ENCODE measurements at places on chromosomes 16 and 17. TPM values are rescaled to one million over a fixed set of nuclear protein-coding genes. Genes with fewer than 3 reads are reported as not detected.

DNA sequence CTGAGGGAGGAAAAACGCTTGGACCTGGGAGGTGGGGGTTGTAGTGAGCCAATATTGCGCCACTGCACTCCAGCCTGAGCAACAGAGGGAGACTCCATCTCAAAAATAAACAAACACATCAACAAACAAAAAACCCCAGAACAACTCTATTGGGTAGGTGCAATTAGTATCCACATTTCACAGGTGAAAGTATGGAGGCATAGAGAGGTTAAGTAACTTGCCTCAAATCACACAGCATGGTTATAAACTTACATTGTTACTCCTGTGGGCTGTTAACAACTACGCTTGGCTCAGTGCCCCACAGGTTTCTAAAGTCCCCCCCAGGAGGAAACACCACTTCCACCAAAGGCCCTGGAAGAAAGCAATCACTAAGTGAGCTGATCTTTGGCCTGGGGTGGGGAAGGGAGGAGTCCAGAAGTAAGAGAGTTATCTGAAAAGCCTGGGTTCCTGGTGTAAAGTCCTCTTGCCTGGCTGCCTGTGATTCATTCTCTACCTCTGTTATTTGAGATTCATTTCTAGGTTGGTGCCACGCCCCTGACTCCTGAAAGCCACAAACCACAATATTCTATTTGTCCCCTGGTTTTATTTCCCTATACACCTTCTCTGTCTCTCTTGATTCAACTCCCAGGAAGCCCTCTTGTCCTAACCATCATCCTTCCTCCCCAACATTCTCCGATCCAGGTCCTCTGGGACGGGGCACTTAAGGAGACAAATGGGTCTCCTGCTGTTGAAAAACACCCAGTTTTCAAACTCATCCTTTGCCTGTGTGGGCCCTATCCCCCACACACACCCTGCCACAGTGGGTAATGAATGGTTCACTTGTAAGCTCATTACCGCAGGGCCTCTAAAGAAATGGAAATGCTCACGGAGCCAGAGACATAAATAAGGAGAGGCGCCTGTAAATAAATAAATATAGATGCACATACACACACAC is 195.4 kb downstream of the XYLT1 start:
- DNase-seq, result no peak

- no peak for DNase-seq
Observed at GRCh38 chr16:19393226-19394111, 24.2 kb upstream of the TMC5 start.

DNA sequence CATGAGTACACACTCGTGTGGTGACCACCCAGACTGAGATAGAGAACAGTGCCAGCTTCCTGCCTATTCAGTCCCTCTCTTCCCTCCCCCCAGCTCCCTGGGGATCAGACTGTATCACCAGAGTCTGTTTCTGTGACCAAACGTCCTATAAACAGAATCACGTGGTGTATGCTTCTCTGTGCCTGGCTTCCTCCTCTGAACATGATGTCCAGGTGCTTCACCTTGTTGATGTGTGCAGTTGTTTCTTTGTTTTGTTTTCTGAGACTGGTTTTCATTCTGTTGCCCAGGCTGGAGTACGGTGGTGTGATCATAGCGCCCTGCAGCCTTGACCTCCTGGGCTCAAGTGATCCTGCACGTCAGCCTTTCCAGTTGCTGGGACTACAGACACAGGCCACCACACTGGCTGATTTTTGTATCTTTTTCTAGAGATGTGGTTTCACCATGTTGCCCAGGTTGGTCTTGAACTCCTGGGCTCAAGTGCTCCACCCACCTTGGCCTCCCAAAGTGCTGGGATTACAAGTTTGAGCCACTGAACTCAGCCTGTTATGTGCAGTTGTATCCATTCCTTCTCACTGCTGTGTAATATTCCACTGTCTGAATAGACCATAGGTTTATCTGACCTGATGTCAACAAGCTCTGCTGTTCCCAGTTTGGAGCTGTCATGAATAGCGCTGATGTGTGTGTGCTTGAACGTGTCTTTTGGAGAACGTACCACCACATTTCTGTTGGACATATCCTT is 28.9 kb upstream of the PRM1 start:
- peak; percentile 94 for DNase-seq

DNA sequence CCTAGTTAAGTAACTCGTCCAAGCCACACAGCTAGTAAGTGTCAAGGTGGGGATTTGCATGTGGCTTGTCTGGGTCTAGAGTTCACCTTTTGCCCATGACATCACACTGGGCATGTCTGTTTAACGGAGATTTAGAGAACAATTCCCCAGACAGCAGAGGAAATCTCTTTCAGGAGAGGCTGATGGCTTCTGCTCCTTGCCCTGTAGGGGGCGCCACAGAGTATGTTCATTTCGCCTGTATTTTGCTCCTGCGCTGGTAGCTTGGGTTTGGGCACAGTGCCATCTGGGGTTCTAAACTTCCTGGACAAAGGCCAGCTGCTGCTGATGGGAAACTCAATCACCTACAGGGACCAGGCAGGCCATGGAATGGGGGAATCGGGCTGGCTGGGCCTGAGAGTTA is 20.4 kb downstream of the OTOA start:
- DNase-seq, result no peak

GAS2L2 gene
- total RNA-seq, result not detected
